ENCODE measurements at places on chromosomes 2 and 18.

- DNase-seq = no peak
Measured at GRCh38 chr2:37570773-37571586, 100.5 kb downstream of the CDC42EP3 start.

- no peak for DNase-seq
Measured at GRCh38 chr2:69482471-69482870, 45.2 kb upstream of the NFU1 start.

DNA sequence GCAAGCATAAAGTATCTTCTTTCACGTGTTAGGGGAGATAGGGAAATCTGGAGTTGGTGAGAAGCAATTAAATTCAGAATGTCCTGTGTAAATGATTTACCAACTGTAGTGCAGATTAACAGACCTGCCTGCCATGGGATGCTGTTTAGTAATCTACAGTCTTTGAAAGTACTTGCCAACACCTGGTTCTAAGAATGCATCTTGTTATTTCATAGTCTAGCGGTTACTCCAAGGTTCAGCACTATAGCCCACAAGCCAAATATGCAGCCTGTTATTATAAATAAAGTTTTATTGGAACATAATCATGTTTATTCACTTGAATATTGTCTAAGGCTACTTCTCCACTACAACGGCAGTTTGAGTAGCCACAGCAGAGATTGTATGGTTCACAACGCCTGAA lies 100.8 kb downstream of the OSBPL6 start:
- no peak for DNase-seq

DNA sequence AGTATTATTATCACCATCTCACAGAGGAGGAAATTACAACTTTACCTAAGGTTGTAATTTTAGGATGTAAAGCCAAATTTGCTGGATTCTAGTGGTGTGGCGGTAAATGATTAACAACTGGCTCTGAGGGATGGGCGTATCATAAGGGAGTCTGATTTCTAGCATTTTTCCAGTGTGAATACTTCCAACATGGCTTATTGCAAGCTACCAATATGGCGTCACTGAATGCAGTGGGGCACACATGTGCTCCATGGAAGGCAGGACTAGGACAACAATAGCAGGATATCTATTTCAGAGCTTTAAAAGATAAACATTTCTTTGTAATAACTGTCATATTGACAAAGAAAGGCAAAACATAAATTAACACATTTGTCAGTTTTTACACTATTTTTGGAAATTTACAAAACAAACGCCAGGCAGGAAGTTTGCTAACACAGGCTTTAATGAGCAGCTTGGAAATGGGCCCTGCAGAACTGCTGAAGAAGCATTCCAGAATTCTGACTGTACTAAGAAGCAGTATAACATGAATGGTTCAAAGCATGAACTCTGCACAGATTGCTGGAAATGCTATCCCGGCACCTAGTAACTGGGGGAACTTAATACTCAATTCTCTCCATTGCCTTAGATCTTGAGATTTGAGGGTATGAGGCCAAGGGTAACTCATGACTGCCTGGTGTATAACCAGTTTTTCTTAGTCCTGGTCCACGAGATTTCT lies 439.3 kb upstream of the MAP2 start:
- DNase-seq = no peak

GRCh38 chr2:200615247-200615646 lies 29.4 kb downstream of the AOX1 start:
- DNase-seq = peak; percentile 24

GRCh38 chr2:19784456-19784855 lies 117.3 kb downstream of the TTC32 start:
- no peak for DNase-seq

DNA sequence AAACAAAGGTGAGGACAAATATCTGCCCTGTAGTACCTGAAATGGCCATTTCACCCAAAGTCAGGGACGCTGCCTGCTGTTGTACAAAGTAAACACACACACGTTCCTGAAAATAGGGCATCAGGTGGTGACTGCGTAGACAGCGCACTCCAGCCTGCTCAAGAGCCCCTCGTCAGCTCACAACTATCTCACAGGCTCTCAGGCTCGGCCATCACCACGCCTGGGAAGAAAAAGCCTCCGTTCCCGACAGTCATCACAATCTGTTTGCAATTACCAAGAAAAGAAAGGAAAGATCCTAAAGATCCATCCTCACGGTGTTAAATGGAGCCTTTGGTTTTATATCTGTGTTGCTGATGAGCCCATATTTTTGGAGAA lies 230.2 kb downstream of the ZNF516 start:
- no peak for DNase-seq

- peak; percentile 3 for DNase-seq
Measured at GRCh38 chr18:39842366-39842914, 2112.6 kb upstream of the PIK3C3 start.

DNA sequence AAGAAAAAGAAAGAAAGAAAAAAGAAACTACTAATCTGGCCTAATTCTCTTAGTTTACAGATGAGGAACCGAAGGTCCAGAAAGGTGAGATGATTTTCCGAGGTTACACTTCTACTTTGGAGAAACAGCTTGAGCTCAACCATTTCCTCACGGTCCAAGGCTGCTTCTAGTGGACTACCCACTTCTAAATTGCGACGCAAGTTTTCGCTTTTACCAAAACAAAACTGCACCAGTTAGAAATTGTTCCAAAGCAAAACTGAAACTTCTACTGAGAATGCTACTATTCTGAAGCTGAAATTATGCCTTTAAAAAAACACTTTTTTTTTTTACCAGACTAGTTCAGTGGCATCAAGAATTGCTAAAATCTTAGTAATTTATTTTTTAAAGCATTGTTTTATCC lies 101.6 kb downstream of the INO80D start:
- no peak for DNase-seq

DNA sequence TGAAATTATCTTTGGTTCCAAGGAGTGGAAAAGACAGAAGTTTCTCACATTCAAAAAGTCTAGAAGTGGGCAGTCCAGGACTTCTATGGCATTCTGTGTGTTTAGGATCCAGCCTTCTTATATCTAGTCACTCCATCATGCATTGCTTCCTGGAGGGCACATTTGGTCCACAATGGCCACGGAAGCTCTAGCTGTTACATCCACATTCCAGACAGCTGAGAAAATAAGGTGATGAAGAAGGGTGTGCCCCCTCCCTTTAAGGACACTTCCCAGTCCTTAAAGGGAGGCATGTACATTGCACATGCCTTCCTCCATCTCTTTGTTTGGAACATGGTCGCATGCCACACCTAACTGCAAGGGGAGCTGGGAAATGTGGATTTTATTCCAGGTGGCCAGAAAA lies 59.9 kb upstream of the BZW1 start:
- DNase-seq = no peak

DNA sequence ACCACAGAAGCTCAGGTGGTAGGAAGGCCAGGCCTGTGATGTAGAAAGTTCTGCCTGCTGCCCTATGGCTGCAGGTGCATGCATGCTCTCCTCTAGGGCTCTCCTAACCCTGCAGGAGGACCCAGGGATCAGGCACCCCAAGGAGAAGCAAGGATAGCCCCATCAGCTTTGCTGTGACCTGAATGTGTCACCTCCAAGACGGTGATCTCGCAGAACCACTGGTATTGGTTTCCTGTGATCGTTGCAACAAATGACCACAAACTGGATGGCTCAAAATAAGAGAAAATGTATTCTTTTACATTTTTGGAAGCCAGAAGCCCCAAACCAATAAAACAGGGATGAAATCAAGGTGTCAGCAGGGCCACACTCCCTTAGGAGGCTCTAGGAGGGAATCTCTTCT lies 327.3 kb downstream of the BCL11A start:
- no peak for DNase-seq

- no peak for DNase-seq
Measured at GRCh38 chr2:24513281-24514071, 22.4 kb downstream of the NCOA1 start.

All from KBM-7 (cell line).